ENCODE measurements at places on chromosomes 12 and 14. TPM values are rescaled to one million over a fixed set of nuclear protein-coding genes. Genes with fewer than 3 reads are reported as not detected.

Gene GPRC5D
- total RNA-seq = not detected

Gene KRT71
- total RNA-seq = not detected

Gene CSRP2
- total RNA-seq = 26.2 TPM

Gene PARP2
- total RNA-seq = 4.6 TPM

Gene NDRG2
- total RNA-seq = 1.5 TPM

Gene GPX2
- total RNA-seq = not detected

Gene BTG1
- 28.7 TPM for total RNA-seq

Gene LACRT
- total RNA-seq = not detected

Gene MYO1A
- total RNA-seq = 0.12 TPM

Gene INHBE
- 0.85 TPM for total RNA-seq

Gene MANSC4
- total RNA-seq = not detected

Gene GALNT8
- not detected for total RNA-seq

Gene RNFT2
- total RNA-seq = 0.97 TPM

Gene RTN1
- 1.5 TPM for total RNA-seq

Gene ANKS1B
- total RNA-seq = 3.5 TPM

Gene OR10G2
- total RNA-seq = not detected

Gene TEX52
- total RNA-seq = not detected

Gene ADCY4
- total RNA-seq = 24.2 TPM

Gene NTN4
- 19.6 TPM for total RNA-seq

Gene GLIPR1
- total RNA-seq = 130 TPM

Gene HSPA2
- total RNA-seq = 29.2 TPM

Gene DCN
- 827 TPM for total RNA-seq

Gene CISTR
- not detected for total RNA-seq

Gene GPR137C
- total RNA-seq = 0.12 TPM

Gene RND1
- total RNA-seq = not detected

Gene MYF6
- not detected for total RNA-seq

Gene COL2A1
- total RNA-seq = not detected

Gene AMIGO2
- 16.1 TPM for total RNA-seq

Gene SIX4
- total RNA-seq = 16.5 TPM

Gene KLRG1
- total RNA-seq = 0.61 TPM

Gene NOVA1
- 7.8 TPM for total RNA-seq

Gene IKZF4
- 2.8 TPM for total RNA-seq
